Glomerular endothelial cell (primary cell): ENCODE measurements at places on chromosomes 16 and 17. TPM values are rescaled to one million over a fixed set of nuclear protein-coding genes. Genes with fewer than 3 reads are reported as not detected.

DNA sequence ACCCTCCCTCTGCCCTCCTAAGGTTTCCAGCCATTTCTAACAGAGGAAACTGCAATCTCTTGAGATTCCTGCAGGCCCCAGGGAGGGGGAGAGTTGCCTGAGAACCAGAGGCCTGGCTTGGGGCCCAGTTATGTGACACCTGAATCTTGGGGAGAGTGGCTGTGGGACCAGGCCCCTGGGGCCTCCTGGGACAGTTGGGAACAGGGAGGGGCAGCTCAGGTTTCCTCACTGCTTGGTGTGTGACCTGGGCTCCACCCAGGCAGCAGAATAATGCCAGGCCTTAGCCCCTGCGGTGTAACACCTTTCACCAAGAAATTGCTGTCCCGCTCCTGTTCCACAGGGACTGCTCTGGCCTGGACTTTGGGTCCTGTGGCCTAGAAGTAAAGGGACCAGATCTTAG lies 44.3 kb upstream of the CRHR1 start:
- DNase-seq = no peak

DNA sequence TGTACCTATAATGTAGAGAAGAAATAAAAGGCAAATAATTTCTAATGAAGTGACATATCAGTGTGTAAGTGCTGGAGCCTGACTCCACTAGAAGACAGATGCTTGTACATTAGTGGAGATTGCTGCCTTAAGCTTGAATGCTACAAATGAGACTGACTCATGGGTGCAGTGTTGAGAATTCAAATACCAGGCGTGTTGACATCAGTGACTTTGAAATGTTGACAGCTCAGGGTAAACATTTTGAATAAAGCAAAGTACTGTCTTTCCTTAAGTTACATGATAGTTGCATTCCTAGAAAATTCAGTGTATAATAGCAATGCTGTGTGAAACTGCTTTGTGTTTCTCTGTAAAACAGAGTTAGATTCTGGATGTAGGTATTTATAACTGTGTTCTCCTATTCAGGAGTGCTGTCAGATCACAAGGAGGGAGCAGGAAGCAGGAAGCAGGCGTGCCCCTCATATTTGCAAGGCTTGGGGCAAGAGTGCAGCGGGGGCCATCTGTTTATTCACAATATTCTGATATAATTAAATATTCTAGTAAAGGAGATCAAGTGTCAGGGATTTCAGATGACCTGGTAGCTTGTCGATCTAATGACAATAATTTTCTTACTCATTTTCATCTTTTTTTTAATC lies 119.0 kb downstream of the SPECC1 start:
- DNase-seq = no peak

- no peak for DNase-seq
These were observed 8.9 kb downstream of the TRIM47 start for GRCh38 chr17:75869282-75870141.

Gene HS3ST3B1
- total RNA-seq = 7.0 and 9.4 TPM in 2 replicates

Gene SLC9A5
- total RNA-seq = 0.82 and 2.3 TPM in 2 replicates

Gene ARL4D
- total RNA-seq = 0.97 and 2.1 TPM in 2 replicates

Gene LGALS9B
- total RNA-seq = not detected in 2 replicates

Gene PPP1R1B
- not detected in 2 replicates for total RNA-seq
